NCI-H460 (cell line): ENCODE measurements at places on chromosomes 11 and 22. TPM values are rescaled to one million over a fixed set of nuclear protein-coding genes. Genes with fewer than 3 reads are reported as not detected.
A peak's percentile ranks its signal among the peaks of the same experiment; 100 is the strongest.

DNA sequence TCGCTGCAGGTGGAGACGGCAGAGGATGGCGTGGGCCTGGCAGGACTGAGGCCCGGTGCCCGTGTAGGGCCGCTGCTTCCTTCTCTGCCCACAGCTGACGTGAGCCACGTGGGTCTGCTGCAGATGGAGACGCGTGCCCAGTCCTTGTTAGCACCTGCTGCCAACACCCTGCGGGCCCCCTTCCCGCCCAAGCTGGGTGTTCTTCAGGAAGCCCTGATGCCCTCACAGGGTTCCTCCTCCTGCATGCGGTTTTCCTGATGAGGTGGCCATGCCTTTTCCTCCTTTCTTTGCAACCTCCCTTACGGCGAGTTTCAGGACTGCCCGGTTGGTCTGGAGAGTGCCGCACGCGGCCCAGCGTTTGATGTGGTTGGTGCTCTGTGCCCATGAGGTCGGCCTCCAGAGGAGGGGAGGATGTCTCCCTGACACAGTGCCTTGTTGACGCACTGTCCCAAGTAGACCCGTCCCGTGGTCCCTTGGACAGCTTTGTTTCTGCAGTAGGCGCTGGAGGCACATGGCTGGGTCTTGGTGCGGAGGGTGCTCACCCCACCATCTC, 44.7 kb downstream of the AP2A2 start:
- no peak for DNase-seq

- no peak for DNase-seq
Observed at GRCh38 chr11:45961751-45962240, 39.3 kb downstream of the LARGE2 start.

DNA sequence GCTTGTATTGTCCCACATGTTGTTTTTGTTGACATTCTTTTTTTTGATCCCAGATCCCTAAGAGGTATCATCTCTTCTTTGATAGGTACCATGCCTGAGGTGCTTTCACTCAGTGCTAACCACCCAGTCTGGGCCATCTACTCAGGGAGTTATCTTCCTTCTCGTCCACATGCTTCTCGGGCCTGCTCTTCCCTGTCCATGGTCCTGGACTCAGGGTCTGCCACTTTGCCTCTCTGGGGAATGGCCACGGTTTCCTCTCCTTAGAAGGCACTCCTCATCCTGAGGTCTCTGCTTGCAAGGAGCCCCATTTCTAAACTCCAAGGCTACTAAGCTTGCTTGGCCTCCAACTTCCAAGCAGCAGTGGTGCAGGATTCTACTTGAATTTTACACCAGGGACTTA, 227.0 kb upstream of the NCAM1 start:
- peak; percentile 26 for DNase-seq

DNA sequence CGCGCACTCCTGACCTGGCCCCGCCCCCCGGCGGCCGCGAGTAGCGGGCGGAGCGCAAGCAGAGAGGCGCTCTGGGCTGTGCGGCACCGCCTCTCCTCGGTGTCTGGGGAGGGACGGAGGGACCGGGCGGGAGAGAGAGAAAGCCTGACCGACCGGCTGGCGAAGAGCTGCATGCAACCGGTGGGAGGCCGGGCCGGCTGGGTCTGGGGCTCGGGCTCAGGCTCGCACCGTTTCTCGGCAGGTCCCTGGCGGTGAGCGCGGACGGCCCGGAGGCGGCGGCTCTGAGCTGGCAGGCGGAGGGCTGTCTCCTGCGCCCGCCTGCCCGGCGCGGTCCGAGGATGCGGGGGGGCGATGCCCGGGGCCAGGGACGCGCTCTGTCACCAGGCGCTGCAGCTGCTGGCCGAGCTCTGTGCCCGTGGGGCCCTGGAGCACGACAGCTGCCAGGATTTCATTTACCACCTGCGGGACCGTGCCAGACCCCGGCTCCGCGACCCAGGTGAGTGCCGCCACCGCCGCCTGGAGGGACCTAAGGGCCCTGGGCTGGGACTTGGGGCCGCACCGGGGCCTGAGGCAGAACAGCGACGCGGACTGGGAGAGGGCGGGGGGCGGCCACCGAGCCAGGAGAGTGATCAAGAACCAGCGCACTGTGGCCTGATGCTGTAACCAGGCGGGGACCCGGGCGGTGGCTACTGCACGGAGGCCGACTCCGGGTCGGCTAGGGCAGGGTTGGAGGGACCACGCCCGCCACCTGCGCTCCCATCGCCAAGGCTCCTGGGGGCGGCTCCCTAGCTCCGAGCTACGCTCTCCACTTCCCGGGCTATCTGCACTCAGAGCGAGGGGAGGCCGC, at the start of gene SYT9:
TSS of gene SYT9 (plus strand) at position 69 of the 847 bp plus-strand sequence. CDS start at position 352, 283 bp downstream.
- DNase-seq = peak; percentile 9

DNA sequence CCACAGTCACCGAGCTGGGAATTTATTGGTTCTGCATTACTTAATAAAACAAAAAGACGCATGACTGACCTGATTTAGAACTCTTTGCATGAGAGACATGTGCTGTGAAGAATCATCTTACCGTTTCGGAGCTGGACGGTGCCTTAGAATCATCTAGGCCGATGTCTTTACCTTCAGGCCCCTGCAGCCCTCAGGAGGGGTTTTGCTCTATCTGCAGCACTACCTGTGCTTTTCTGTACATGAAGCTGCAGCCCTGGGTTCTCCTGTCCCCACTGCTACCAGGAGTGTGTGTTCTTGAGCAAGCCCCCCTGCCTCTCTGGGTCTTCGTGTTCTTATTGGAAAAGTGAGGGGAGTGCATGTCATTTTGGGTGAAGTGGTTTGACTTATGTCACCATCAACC, 94.0 kb upstream of the OR4B1 start:
- no peak for DNase-seq

The ANGPTL5 gene
- not detected in 2 replicates for total RNA-seq

The SLC22A12 gene
- total RNA-seq = not detected in 2 replicates

The UPK3A gene
- not detected in 2 replicates for total RNA-seq
